ENCODE measurements at places on chromosomes 12 and 14.

DNA sequence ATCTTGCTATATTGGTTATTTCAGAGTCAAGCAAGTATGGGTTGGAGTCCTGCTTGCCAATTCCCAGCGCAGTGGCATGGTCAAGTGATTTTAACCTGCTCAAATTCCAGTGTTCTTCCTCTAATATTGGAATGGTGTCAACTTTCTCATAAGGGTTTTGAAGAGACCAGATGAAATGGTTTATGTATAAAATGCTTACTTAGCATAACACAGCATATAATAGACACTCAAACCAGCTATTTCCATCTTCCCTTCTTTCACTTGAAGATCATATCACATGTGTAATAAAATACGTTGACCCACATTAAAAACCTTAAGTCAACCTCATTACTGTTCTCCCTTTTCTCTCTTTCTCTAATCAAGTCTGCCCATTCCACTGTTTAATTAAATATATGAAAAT lies 144.0 kb downstream of the NAV3 start:
- no peak for DNase-seq

DNA sequence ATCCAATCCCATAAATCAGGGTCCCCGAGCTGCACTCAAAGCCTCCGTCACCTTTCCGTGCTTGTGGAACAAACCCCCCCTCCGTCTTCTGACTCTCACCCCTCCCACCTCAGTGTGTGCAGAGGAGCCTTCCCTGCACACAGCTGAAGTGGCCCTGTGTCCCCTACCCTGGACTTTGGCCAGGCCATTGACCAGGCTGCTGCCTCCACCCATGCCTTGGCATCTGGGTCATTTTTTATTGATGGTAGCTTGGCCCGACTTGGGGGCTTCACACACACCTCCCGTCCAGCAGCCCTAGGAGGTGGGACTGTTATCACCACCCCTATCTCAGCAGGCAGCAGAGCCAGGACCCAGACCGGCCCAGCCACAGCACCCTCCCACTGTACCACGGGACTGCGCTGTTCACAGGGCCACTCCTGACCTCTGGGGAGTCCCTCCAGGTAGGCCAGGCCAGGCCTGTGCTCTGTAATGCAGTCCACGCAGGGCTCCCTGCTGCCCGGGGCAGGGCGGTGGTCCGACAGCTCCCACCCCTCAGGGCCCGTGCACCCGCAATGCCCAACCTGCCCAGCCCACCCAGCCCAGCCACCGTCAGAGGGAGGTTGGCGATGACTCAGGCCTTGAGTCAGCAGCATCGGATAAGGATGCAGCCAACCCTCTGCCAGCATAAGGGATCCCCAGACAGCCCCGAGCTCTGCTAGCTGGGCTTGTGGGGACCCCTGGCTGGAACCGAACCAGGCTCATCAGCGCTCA lies 9.2 kb upstream of the INF2 start:
- DNase-seq, result no peak

DNA sequence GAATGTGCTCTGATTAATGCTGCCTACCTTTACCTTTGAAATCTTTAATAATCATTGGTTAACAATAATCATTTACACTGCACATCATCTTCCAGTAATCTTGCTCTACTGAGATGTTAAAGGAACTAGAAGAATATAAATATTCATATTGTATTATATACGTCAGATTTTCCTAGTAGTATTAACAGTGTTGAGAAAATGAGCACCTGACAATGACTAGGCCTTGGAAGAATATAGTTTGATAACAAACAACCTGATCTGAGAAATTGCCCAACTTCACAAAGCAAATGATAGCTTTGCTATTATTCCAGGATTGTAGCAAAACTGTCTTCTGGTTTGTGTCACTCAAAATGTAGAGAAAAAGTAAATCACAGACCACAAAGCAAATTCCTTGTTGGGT lies 467.1 kb downstream of the NOVA1 start:
- no peak for DNase-seq

GRCh38 chr12:96237465-96238077 lies 43.4 kb downstream of the ELK3 start:
- DNase-seq, result no peak

- no peak for DNase-seq
Observed at GRCh38 chr12:6866163-6866919, 990 bp upstream of the TPI1 start.

GRCh38 chr14:89252887-89253532 lies 164.0 kb downstream of the FOXN3 start:
- DNase-seq, result no peak

- DNase-seq, result no peak
Observed at GRCh38 chr12:88472775-88473174, 107.5 kb downstream of the KITLG start.

GRCh38 chr12:99138393-99138792 lies 493.3 kb downstream of the APAF1 start:
- no peak for DNase-seq

GRCh38 chr12:113847856-113848255 lies 118.3 kb downstream of the RBM19 start:
- no peak for DNase-seq

GRCh38 chr12:130158754-130159059 lies 3.6 kb upstream of the FZD10 start:
- no peak for DNase-seq

DNA sequence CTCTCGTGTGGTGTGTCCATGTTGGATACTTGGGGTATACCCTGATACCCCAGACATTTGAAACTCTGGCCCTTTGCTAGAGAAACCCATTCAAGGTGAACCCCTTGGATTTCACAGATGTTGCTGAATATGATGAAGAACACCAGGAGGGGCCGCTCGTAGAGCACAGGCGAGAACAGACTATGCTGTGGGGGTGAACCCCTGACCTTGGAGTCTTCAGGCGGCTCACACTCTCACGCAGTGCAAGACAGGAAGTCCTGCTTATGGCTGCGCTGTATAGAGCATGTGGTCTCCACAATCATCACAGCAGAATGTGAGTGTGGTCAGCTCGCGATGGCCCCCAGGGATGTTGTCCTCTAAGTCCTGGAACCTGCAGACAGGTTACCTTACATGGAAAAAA lies 60.4 kb downstream of the SLC15A4 start:
- DNase-seq, result no peak

- no peak for DNase-seq
Observed at GRCh38 chr12:11496157-11496851, 100.9 kb upstream of the PRB2 start.

- DNase-seq, result no peak
Observed at GRCh38 chr14:58129208-58129607, 22.8 kb downstream of the ARMH4 start.

GRCh38 chr12:68231229-68231628 lies 5.6 kb upstream of the IL26 start:
- DNase-seq, result no peak

DNA sequence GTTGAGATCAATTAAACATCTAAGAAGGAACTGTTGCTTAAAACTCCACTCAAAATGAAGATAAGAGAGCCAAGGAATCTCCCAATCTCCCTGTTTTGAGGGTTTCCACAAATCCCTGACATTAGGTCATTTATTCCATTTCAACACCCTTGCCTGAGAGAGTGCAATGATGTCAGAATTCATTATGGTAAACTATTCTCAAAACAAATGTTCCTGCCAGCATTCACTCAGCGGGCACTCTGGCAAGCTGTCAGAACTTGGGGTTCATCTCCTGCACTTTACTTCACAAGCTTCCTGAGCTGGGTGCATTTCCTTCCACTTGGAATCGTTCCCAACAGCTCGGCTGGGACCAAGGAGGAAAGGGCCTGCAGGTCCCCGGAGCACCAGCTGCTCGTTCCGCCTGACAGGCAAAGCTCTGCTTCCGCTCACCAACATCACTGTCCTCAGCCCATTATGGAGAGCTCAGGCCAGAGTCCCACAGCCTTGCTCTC lies 117.8 kb downstream of the TTC7B start:
- no peak for DNase-seq

GRCh38 chr12:108666401-108666881 lies 32.7 kb upstream of the SELPLG start:
- no peak for DNase-seq

- DNase-seq, result no peak
Observed at GRCh38 chr12:2627076-2627834, 167.5 kb upstream of the FKBP4 start.

DNA sequence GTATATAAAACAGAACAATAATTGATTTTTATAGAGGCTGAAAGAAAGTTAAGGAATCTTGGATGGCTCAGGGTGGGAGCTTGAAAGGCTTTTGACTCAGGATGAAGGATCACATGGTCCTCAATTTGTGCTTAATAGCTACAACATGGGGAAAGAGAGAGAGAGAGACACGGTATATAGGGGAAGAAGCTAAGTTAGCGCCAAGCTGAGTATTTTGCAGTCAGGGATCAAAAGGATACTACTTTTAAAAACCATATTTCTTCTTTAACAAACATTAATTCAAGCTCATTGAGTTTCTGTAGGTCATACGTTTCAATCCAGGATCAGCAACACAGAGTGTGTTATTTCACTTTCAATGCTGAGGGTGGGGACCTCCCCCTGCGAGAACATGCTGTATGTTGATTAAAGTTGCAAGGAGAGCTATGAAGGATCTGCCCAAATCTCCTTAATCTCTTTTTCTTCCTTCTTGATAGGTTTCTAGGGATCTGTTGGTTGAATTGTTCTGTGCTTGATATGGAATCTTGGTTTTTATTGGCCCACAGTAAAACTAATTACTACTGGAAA lies 133.1 kb upstream of the NUDT4 start:
- no peak for DNase-seq

DNA sequence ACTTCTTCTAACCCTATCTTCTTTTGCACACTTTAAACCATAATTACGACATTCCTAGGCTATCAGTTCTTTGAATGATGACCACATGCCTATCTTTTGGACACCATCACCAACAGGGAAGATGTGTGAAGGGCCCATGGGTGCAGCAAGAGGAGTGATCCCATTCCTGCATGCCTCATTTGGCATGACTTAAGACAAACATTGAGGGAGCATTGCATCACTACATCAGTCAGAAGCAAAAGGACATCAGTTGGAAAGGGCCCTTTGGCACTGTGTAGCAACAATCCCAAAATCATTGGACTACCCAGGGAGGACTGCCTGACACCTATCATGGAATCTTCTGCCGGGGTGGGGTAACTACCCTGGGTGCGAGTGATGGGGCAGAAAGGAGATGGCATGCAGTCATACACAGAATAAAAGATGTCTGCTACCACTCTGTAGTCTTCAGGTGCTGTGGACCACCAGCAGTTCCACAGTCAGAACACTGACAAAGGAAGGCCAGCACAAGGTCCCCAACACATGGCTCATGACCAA lies 10.7 kb upstream of the TMBIM6 start:
- DNase-seq, result no peak

DNA sequence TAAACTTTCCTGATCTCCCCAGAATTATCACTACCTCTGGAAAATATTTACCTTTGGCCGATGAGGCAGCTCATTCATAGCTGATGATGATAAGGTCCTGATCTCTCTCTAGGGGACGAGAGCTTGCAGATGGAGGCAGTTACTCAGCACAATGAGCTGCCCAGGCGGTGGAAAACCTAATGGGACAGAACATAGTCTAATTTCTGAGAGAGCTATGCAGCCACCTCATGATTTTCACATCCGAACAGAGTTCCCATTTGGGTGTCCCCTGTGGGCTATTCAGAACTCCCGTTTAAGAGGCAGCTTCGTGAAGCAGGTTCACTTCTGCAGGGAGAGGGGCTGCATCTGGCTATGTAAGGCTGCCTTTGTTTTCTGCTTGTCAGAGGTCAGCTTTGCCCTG lies 724.6 kb upstream of the TMEM132C start:
- no peak for DNase-seq

DNA sequence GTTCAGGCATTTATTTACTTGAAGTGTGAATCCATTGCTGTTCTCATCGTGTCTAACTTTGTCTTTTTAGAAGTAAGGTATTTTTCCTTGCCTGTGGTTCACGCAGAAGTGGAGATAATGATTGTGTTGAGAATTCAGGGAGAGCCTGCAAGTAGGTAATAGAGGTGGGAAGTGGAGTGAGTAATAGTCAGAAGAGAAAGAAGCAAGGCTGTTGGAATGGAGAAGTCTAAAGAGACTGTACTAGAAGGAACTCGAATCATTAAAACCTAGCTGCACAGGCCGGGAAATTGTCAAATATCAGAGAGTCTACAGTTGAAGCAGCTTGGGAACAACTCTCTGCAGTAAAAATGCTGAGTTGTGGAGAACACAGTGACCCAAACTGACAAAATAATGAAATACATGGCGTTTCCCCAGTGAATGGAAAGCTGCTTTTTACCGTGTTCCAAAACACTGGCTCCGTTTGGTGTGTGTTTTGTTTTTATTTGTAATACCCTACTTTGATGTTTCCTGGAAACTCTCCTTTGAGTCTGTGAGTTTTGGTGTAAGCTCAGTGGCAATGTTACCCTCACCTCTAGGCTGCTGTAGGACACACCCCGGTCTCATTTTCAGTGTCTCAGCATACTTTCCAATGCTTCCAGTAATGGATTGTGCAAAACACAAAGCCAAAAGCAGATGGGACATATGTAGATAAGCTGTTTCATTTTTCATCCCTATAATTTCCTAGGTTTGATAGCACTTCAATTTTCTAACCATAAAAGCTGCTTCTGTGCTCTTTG lies 146.6 kb downstream of the CRADD start:
- DNase-seq, result no peak

- no peak for DNase-seq
Observed at GRCh38 chr14:72165229-72165698, 233.0 kb downstream of the RGS6 start.

- no peak for DNase-seq
Observed at GRCh38 chr14:29892327-29892726, 35.3 kb downstream of the PRKD1 start.

- no peak for DNase-seq
Observed at GRCh38 chr12:92762773-92763172, 60.0 kb downstream of the PLEKHG7 start.

DNA sequence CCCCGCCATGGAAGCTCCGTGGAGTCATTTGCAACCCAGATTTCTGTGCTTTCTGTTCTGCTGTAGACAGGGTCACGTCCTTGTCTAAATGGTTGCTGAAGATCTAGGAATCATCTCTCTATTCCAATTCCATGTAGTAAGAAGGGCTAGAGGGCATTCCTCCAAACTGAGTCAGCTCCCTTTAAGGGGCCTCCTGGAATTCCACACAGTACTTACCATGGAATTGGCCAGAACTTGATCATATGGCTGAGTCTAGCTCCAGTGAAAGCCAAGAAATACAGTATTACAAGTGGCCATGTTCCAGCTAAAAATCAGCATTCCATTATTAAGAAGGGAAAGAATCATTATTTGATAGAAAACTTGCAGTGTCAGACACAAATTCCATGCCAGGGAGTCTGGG lies 171.9 kb downstream of the PRKCH start:
- no peak for DNase-seq

- DNase-seq, result no peak
Observed at GRCh38 chr12:50246873-50247612, 36.3 kb downstream of the LIMA1 start.

- no peak for DNase-seq
Observed at GRCh38 chr12:80643961-80644360, 63.5 kb upstream of the MYF6 start.

- DNase-seq, result no peak
Observed at GRCh38 chr12:120209851-120210250, 8.9 kb upstream of the RPLP0 start.

GRCh38 chr12:63317880-63318279 lies 166.9 kb upstream of the AVPR1A start:
- no peak for DNase-seq
